ENCODE measurements at places on chromosomes 1 and 21.
A peak's percentile ranks its signal among the peaks of the same experiment; 100 is the strongest.

DNA sequence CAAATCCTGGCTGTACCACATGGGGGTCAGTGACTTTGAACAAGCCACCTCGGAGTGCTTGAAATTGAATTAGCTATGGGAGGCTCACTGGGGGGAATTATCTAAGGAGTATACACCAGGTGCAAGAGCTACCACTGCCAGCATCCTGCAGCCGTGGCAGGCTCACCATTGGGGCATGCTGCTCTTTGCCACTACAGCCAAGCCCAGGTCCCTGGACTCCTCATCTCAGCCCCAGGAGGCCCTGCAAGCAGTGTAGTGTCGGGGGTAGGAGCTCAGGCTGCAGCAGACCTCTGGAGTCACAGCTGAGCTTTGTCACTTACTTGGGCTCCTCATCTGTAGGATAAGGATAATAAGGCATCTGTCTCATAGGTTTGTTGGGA, 35.3 kb downstream of the ACOT11 start:
- no peak for DNase-seq

DNA sequence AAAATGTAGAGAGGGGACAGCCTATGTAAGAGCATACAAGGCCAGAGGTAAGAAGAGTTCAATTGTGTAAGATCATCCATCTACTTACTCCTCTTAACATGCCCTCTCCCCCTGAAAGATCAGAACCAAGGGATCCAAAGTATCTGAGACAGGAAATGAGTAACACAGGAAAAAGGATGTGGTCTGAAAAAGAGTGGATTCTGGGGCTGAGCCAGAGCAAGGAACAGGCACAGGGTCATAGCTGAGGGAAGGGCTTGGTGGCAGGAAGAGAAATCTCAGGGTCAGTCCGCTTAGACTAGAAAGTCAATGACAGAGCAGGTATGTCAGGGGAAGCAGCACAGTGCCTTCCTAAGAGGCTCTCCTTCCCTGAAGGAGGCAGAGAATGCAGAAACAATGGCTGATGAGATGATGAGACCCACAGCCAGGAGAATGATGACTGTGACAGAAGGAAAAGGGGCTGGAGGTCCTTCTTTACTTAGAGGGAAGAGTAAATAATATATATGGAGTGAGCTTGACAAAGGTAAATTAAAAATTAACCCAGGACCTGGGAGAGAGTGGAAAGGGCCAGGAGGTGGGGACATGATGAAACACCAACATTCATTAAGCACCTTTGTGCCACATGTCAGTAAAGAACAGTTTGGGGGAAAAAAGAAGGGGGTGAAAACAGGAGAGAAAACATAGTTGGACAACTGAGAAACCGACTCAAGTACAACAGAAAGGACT, 26.2 kb upstream of the A3GALT2 start:
- peak; percentile 93 for DNase-seq

DNA sequence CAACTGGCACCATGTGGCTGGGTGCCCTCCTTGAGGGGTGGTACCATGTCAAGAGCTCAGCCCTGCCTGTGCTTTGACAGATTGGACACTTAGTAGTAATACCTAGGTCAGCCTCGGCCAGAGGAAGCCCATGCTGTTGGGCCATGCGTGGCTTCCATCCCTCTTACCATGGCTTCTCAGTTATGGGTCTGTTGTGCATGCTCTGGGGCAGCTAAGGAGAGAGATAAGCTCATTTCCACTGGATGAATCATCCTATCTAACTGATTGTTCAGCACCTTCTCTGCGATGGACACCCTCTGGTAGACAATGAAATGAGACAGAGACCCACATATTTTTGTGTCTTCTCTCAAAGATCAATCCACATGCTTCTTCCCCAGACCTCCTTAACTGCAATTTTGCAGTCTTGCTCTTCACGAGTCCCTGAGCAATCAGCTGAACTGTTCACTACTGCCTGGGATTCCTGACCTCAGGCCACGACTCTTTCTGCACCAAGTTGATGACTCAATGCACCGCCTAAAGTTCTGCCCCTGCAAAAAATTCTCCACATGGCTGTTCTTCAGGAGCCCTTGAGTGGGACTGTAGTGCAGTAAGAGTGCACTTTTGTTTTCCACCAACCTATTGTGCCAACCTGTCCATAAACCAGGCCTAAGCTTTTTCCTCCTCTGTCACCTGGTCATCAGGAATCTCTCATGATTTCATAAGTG, 6.9 kb upstream of the TRIM62 start:
- no peak for DNase-seq

GRCh38 chr1:59520827-59521418, 224.0 kb downstream of the FGGY start:
- peak; percentile 60 for DNase-seq

DNA sequence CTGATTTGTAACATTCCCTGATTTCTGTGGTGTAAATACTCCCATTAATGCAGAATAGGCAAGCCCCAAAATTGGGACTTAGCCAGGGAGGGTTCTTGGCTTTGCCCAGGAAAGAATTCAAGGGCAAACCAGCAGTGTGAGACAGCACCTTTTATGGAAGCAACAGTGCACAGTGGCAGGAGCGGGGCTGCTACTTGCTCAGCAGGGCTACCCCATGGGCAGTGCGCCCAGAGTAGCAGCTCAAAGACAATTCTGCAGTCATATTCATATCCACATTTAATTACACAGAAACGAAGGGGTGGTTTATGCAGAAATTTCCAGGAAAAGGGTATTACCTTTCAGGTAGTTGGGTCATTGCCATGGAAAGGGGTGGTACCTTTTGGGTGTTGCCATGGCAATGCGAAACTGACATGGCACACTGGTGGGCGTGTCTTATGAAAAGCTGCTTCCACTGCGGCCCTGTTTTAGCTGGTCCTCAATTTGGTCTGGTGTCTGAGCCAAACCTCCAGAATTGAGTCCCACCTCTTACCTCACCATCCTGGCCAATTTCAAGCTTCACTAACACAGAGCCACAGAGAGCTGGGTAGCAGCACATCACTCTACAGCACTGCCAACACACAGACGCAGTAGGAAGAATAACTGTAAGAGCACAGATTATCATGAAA, 35.9 kb downstream of the FHAD1 start:
- DNase-seq, result no peak

DNA sequence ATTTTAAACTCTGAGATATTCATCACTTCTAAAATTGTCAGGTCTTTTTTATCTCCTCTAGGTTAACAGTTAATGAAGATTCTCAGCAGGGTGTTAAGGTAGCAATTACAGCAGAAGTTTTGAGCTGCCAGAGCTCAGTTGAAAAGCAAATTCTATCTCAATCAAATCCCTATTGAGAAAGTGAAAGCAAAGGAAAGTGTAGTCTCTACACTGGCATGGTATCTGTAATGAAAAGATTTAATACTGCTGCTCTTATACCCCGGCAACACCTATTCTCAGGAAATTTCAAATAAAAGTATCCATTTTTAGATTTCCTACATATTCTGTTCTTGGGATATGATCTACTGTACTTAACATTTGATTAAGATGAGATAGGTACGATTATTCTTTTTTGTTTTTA, 913.5 kb downstream of the MRPL39 start:
- DNase-seq, result no peak

- DNase-seq, result peak; percentile 42
These were observed 35.2 kb upstream of the MAB21L3 start for GRCh38 chr1:116075990-116076389.

DNA sequence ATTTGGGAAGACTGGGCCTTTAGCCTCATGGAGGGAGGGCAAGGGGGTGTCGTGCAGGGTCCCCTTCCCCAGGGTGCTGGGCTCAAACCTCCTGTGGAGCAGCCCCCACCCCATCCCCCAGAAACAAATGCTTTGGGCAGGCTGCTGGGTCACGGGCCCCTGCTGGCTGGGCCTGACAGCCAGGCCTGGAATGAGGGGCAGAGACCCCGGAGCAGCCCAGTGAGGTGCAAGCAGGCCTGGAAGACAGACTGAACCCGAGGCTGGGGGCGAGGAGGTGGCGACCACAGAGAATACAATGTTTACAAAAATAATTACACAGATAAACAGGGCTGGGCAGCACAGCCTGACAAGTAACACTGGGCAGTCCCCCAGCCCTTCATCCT, 5.3 kb downstream of the CCDC24 start:
- no peak for DNase-seq

DNA sequence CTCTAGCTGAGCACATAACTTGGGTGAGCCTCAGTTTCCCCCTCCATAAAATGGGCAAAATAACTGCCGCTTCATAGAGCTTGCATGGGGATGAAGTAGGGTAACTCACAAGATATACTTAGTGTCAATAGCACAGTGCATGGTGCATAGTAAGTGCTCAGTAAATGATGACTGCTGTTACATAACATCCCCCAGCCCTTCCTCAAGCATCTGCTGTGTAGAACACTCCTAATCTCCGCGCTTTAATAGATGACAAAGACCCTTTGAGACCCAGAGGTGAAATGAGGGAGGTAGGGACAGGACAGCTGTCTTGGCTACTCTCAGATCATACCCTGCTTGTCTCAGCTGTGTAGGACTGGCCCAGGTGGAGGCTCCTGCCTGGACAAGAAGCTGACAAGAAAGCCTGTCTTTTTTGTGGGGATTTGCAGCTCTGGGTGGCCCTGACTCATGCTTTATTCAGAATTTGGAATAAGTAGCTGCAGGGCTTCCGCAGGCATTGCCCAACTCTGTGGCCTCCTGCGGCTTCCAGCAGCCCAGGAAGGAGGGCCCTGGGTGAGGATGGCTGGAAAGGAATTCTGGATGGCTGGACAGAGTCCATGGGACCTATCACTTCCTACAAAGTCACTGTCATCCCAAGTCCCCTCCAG, 20.7 kb upstream of the PADI4 start:
- DNase-seq, result peak; percentile 85

DNA sequence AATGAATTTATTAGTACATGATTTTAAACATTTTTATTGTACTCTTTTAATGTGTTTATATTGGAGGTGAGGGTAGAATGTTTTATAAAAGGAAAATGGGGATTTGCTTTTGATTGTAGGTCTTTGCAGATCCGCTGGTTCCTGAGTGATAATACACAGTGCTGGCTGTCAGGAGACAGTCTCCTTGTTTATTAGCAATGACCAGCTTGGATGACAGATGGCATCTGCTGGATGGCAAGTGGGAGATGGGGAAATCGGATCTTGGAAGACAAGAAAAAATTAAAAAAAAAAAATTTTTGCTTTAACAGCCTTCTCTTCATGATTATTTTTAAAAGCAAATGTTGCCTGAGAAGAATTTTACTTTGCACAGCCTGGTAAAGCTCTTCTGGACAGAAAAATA, 4.4 kb upstream of the PHTF1 start:
- DNase-seq, result no peak

- peak; percentile 23 for DNase-seq
These were observed 37.0 kb downstream of the SPAG17 start for GRCh38 chr1:118148034-118148433.

DNA sequence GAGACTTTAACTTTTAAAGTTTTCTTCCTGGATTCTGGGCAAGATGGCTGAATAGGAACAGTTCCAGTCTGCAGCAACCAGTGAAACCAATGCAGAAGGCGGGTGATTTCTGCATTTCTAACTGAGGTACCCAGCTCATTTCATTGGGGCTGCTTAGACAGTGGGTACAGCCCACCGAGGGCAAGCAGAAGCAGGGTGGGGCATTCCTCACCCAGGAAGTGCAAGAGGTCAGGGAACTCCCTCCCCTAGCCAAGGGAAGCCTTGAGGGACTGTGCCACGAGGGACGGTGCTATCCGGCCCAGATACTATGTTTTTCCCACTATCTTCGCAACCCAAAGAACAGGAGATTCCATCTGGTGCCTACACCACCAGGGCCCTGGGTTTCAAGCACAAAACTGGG, 121.0 kb downstream of the VAV3 start:
- no peak for DNase-seq

DNA sequence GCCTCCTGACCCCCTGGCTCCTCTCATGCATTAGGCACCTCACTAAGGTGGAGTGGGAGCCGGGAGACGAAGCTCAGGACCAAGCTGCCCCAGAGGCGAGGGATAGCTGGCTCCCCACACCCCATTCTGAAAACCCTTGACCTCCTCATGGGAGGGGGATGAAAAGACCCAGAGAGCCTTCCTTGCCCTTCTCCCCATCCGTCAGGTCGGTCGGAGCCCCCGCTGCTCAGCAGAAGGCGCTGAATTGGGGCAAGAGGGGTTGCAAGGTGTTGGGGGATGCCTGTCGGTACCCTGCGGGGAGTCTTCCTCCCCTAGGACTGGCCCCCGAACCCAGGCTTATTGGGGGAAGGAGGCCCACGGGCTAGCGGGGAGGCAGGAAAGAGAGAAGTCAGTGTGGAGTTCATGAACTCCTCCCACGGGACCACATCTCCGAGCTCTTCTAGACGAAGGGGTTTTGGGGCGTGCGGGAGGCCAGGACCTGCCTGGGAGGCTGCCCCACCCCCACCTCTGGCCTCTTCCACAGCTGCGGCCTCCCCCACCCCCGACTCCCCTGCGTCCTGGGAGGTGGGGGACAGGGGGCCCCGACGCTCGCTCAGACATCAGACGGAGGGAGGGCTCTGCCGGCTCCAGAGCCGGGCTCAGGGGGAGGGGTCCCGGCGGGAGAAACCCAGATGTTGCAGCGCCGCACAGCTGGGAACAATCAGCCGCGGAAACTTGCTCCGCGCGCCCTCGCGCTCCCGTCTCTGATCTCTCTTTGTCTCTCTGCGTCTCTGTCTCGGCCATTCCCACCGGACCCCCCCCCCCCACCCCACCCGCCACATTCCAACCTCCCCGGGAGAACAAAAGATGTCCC, 719 bp downstream of the MFAP2 start:
- peak; percentile 86 for DNase-seq

DNA sequence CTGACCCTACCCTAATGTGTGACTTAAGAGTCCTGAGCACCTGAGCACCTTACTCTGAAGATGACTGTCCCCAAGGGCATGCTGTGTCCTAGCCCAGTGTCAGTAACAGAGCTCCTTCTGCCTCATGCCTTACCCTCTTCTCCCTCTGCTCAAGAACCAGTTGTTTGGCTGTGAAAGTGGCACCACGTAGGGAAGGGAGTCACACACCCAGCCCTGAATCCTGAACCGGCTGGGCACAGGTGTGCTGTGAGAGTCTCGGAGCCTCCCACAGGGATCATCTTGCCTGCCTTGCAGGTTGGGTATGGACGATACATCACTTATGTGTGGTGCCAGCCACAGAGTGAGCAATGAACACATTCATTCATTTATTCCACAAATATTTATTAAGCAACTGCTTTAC, 220.6 kb downstream of the DYRK1A start:
- no peak for DNase-seq

DNA sequence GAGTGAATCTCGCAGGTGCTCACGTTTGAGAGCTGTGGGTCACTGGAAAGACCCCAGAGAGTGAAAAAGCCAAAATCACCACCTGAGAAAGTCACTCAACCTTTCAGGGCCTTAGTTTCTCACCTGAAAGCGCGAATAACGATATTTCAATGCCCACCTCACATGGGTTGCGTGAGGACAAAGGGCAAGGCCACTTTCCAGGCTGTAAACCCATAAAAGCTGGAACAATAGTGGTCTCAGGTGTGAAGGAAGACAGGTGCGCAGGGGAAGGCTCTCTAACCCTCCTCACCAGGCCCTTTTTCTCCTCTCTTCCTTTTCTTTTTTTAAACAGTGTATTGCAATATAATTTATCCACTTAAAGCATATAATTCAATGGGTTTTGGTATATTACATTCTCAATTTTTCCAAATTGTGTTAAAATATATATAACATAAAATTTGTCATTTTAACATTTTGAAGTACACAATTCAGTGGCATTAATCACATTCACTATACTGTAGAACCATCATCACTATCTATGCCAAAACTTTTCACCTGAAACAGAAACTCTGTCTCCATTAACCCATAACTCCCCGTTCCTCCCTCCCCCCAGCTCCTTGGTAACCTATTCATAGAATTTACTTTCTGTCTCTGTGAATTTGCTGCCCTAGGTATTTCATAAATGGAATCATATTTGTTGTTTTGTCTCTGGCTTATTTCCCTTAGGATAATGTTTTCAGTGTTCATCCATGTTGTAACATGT, 118.4 kb upstream of the TNR start:
- no peak for DNase-seq

- DNase-seq, result peak; percentile 11
These were observed 1162.5 kb upstream of the PRMT6 start for GRCh38 chr1:105894006-105894405.
